Stimulated activated CD8-positive, alpha-beta memory T cell treated with anti-CD3 and anti-CD28 coated beads, Interleukin-4, amount 100 ng/mL, for 4 hours (primary cell): ENCODE measurements at places on chromosomes 2 and 18.
A peak's percentile ranks its signal among the peaks of the same experiment; 100 is the strongest.

DNA sequence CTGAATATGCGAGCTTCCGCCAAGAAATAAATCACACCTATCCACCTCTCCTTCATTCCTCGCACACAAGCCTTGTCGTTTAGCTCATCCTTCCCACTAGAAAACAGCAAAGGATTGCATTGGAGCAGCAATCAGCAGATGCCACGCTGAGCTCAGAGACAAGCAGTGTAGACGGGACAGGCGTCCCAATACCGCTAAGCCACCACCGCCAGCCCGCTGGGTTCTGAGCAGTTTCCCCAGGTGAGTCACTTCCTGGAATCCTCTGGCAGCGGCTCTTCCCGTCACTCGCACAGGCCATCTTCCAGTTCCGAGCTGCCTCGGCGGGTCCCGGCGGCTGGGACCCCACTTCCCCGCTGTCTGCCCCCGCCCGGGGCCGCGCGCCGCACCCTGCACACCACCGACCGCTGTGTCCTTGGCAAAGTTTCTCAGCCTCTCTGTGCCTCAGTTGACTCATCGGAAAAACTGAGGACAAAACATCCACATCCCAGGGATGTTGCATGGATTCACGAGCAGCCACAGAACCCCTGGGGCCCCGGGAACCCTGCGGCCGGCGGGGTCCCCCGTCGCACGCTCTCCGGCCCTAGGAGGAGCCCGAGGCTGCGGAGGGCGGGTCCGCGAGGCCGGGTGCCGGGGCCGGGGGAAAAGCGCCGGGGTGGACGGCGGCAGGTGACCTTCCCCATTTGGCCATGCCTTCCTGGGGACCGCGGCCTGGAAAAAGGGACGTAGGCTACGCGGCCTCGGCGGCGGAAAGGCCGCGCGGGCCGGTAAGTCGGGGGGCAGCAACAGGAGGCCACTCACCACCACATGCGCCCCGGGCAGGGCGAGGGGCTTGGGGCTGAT is 573 bp downstream of the KDSR start:
- peak; percentile 47 for DNase-seq

DNA sequence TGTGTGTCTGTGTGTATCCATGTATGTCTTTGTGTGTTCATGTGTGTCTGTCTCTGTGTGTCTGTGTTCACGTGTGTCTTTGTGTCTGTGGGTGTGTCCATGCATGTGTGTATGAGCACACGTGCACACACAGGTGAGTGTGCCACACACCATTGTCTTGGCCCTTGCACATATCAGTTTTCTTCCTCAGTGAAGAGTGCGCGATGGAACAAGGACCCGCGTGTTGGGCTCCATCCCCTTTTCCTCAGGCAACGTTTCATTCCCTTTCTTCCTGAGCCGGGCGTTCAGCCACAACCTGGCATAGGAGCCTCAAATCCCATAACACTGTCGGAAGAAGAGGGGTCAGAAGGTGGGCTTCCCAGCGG is 74.3 kb downstream of the PTGR3 start:
- DNase-seq: no peak

- DNase-seq: no peak
These were observed 899.7 kb upstream of the VRK2 start for GRCh38 chr2:57146951-57147350.

GRCh38 chr2:26694001-26694400 is 1.5 kb downstream of the KCNK3 start:
- no peak for DNase-seq

GRCh38 chr2:236240228-236240990 is 23.8 kb downstream of the ASB18 start:
- no peak for DNase-seq

DNA sequence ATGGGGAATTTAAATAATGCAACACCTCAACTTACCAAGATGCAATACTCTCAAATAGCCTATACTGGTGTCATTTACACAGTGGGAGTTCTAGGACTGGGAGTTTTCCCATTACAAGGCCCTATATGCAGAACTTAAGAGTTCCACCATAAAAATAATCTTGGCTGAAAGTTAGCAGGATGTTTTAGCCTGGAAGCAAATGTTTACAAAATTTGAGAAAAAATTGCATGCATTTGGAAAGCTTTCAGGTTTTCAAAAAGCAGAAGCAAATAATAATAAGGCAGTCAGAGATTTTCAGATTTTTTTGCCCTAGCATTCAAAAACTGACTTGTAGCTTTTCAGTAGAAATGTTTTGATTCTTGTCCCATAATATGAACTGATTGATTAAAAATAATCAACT is 397.3 kb downstream of the ARHGAP15 start:
- no peak for DNase-seq
